ENCODE measurements at places on chromosomes 5 and 9.

DNA sequence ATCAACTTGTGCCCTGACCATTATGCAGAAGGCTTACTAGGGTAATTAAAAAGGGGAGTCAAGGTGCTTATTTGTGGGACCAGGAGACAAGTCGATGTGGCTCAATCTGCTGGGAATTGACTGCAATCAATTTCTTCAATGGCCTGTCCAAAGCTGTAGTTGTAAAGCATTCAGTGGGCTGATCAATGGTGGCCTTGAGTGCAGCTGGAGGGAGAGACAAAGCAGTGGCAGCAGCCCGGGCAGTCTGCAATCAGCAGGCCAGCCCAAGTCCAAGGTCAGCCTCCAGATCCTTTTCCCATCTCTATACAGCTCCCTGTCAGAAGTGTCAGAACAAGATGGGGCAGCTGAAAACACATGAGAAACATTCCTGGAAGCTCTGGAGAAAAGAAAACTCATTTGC, 51.0 kb upstream of the BRINP1 start:
- DNase-seq = no peak

DNA sequence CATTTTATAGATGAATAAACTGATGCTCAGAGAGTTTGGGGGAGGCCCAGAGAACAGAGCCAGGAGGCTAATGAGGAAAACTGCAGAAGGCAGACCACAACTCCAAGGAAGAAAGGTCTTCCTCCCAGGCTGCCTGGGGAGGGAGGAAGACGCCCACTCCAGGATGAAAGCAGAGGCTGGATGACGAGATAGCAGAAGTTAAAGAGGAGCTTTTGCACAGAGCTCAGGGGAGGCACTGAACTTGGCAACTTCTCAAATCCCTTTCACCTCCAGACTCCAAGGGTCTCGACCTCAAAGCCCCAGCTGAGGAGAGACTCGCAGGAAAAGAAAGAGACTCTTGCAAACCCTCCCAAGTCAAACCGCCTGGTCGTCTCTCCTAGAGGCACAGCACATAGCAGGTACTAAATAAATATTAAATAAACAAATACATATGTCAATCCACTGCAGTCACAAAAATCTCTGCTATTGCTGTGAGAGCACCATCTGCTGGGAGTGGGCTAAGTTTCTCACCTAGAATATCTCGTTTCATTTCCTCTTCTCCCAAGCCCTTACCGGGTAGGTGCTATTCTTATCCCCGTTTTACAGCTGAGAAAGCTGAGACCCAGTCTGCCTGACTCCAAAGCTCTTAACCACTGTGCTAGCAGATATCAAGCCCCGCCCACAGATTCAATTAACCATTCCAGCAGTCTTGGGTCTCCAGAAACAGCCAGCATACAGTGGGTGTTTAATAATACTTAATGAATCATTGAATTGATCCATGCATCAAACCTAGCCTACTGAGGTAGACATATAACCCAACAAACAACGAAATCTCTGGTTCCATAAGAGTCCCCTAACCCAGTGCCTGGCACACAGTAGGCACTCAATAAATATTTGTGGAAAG, 97.8 kb upstream of the HAND1 start:
- DNase-seq = no peak

DNA sequence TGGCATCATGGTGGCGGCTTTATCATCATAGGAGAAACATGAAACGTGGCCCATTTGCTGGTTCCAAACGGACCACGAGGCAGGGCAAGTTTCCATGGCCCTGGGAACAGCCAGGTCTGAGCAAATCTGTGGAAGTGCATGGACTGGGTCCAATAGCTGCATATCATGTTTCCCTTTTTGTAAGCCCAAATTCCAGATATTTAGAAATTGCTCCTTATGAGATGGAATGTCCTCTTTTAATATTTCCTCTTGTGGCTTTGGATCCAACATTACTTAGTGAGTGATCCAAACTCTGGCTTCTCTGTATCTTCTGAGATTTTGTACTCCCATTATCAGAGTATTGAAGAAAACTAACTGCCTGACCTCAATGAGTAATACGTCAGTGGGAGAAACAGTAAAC, 79.8 kb upstream of the FBXL7 start:
- no peak for DNase-seq

DNA sequence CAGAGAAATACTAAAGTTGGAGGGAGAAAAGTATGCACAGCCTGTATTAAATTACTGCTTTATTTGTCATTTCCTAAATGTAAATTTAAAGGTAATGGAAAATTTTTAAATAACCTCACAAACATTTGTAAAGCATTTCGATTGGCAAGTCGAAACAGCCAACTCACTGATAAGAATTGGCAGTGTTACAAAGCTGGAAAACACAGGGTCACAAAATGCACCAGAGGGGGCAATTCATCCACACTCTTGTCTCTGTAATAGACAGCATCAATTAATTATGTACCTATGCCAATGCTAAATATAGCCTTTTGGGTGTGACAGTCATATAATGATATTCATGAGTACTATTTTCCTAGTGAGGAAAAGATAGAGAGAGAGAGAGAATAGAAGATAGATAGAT, 140.6 kb upstream of the PRLR start:
- no peak for DNase-seq

DNA sequence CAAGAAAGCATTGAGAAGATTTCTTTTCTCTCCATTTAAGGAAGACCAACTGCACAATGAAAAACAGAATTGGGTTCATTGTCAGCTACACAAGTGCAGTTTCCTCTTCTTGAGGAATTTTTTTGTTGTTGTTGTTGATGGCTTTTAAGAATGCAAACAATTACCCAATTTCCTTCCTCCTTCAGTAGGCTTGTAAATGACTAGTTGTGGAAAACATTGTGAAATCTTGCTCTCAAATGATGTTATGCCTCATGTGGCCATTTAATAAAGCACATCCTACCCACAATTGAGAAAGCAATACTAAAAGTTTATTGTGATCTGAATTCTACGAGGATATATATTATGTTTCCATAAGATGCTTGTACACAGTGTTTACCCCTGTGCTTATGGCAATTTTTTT, 171.6 kb downstream of the FAM174A start:
- DNase-seq = no peak

GRCh38 chr5:61627531-61627930, 295.5 kb downstream of the ZSWIM6 start:
- DNase-seq = no peak

DNA sequence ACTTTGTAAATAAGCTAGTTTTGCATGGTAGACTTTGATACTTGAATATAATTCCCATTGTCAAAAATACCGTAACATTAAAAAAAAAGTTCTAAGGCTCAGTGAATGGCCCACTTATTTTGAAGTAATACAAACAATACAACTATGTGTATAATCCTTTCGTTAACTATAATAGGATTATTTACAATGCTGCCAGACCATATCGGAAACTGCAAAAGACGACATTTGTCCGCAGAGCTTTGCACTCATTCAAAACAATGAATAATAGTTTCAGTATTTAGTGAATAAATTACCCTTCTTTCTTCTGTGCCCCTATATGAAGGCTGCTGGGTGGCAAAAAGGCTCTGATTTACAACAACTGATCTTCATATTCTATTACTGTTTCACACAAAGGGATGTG, 121.8 kb downstream of the DROSHA start:
- no peak for DNase-seq

DNA sequence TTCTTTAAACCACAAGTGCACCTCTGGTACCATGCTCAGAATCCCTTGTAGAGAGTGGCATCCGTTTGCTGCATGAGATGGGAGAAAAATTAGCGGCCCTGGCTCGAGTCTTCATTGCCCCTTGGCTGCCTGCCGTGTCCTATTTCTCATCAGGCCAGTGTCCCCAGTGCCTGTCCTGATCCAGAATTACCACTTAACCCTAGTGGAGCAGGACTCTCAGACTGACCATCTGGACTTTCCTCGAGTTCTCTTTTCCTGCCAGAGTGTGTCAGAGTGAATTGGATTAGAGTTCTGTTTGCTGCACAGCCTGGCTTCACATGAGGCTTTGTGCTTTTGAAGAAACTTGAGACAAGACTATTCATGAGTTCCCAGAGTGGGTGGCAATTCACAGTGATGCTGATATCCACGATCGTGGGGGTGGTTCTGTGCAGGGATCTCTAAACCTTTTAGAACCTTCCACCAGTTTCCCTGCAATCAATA, 92.6 kb downstream of the C9orf152 start:
- no peak for DNase-seq

Measured in stimulated activated CD8-positive, alpha-beta memory T cell treated with anti-CD3 and anti-CD28 coated beads, Interleukin-4, amount 100 ng/mL, for 48 hours (primary cell).